Activated CD4-positive, alpha-beta T cell treated with anti-CD3 and anti-CD28 coated beads for 36 hours (primary cell): ENCODE measurements at places on chromosomes 11 and 22.

GRCh38 chr11:32550207-32550606 lies 33.4 kb upstream of the EIF3M start:
- DNase-seq, result no peak

DNA sequence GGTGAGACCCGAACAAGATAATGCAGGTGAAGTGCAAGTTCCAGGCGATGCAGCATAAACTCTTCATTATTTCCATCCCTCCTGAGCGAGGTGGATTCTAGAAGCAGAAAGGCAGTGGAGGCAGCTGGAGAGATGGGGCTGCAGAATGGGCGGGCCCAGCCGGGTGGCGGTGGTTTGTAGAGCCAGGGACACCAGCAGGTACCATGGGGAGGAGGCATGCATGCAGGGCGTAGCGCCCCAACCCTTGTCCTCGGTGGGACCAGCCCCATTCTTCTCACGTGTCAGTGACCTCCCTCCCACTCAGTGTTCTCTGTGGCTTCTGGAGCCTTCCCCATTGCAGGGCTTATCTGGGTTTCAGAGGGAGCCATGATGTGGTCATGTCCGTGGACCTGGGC lies 38.0 kb downstream of the MPPED1 start:
- DNase-seq, result no peak

GRCh38 chr11:10937385-10937771 lies 79.5 kb upstream of the ZBED5 start:
- no peak for DNase-seq

DNA sequence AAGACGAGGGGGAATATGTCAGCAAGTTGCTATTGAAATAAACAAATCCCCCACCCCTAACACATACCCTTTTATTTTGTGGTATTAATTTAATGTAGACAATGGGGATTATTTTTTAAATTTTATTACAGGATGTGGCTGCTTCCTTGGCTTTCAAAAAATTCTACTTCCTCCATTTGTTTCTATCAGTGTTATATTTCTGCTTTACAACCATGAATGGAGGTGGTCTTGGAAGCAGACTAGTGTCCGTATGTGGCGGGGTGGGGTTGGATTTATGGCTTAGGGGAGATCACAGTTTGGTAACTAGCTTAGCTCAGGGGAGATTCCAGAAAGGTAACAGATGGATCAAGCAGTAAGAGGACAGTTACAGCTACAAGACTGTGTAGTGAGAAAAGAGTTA lies 39.3 kb upstream of the PICALM start:
- DNase-seq, result no peak

GRCh38 chr11:45470151-45470793 lies 184.1 kb upstream of the SYT13 start:
- DNase-seq, result no peak

DNA sequence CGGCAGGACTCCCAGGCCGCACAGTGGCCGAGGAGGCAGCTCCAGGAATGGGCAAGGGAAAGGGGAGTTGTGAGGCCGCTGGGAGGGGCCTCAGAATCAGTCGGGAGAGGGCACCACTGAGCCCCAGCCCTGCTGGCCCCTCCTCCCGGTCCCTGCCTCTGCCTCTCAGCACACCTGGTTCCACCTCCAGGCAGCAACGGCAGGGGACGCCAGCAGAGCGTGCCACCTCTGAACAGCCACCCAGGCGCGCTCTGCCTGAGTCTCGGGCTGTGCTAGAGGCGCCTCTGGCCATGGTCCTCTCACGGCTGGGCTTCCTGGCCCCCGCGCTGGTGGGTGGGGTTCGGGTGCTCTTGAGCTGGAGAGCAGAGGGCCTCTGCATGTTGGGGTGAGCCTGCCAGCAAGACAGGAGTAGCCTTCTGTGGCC lies 33.0 kb downstream of the MOB2 start:
- DNase-seq, result peak; percentile 85

DNA sequence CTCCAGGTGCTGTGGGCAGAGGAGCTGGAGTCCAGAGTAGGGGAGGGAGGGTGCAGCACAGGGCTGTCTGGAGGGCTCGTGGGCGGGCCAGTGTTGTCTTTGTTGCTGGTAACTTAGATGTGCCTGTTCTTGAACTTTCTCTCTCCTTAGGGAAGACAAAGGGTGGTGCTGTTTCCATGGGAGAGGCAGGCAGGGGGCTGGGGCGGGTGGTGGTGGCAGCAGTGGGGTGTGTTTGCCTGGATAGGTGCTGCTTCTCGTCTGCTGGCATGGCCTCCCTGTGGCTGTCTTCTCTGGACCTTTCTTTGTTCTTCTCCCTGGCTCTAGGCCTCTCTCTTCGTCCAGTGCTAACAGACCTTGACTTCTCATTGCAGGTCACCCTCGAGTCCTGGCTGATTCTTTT lies 8.5 kb downstream of the SIDT2 start:
- DNase-seq, result no peak

DNA sequence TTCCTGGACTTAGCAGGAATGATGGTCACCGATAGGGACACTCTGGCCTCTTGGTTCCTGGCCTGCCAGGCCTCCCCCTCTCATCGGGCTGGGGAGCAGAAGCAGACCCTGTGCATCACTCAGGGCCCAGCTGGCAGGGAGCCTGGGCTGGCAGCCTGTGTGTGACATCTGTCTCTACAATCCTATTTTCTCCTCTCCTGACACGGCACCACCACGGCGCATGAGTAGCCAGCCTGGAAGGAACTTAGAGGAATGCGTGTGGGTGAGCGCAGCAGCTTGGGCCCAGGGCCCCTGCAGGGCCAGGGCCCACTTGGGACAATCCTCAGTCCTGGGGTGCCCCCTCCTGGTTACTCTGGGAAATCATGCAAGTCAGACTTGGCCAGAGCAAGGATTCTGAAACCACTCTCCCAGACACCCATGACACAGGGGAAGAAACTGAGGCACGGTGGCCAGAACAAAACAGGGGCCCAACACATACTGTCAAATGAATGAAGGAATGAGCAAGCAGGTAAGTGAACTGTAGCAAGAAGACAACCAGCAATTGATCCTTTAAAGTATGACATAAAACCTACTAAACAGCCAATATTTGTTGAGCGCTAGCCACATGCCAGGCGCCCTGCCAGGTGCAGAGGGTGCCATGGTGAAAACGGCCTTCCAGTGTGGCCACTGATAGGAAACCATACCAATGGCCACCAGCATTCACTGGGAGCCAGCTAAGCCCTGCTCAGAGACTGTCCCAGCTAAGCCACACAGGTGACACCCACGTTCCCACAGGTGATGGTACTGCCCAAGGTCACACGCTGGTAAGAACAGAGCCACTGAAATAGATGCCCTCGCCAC lies 13.3 kb downstream of the RSPH14 start:
- DNase-seq, result peak; percentile 84

- no peak for DNase-seq
Observed at GRCh38 chr11:37574361-37574760, 976.3 kb upstream of the RAG2 start.

DNA sequence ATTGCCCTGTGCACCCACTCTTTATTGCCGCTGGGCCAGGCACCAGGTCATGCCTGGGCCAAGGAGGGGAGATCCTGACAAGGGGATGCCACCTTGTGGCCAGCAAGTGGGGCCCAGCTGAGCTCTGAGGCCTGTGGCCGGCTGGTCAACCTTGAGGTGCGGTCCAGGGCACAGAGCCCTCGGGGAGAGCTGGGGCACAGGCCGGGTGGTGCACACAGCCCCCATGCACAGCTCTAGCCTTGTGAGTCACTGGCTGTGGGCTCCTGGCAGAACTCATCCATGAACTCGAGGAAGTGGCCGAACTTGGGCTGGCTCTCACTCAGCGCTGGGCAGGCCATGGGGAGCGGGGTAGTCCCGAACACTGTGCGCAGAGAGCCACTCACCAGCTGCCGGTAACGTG lies 94.3 kb downstream of the RNF169 start:
- no peak for DNase-seq

DNA sequence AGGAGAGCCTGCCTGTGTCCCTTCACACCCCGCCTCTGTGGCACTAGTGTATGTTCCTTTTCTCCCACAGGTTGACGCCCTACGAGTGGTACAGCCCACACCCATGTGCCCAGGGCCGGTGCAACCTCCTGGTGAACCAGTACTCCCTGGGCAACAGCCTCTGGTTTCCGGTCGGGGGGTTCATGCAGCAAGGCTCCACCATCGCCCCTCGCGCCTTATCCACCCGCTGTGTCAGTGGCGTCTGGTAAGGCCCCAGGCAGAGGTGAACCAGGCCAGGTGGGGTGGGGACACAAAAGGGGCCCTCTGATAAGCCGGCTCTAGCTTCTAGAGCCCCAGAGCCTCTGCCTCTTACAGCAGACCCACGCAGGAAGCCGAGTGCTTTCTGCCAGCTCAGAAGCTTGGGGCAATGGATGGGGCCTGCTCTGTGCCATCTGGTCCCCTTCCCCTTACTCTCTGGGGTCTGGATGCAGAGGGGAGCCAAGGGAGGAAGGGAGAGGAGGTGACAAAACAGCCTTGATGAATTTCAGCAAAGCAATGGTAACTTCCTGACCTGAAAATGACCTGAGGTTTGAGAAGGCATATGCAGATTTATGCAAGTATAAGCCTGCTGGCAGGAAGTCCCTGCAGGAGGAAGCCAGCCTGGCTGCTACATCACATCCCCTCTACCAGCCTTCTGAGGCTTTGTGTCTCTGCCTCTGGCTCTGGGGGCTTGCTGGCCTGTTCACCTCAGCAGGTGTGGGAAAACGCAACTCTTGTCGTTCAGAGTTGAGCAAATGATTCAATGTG lies 67.0 kb upstream of the TBCEL start:
- DNase-seq, result peak; percentile 30

GRCh38 chr11:5300251-5300650 lies 1.5 kb downstream of the OR51B4 start:
- no peak for DNase-seq

- DNase-seq, result no peak
Observed at GRCh38 chr11:33388793-33389525, 131.8 kb downstream of the HIPK3 start.

- DNase-seq, result no peak
Observed at GRCh38 chr22:24417901-24418641, 9.3 kb upstream of the ADORA2A start.

DNA sequence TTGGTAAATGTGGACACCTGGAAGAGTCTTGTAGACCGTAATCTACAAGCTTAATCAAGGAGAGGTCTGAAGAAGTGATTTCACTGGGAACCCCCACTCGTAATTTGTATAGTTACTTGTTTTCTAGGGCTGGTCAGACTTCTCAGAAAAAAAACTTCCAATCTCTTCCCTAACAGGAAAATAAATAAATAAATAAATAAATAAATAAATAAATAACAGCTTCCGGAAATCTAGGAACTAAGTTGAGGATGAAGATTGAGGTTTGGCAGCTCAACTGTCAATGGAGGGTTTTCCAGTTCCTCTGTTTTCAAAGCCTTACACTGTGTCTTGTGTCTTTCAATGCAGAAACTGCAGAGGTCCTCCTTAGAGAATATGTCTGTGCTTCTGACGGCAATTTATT lies 17.7 kb upstream of the TYR start:
- no peak for DNase-seq

GRCh38 chr22:33593818-33594217 lies 326.5 kb downstream of the LARGE1 start:
- DNase-seq, result no peak

- no peak for DNase-seq
Observed at GRCh38 chr22:26464312-26464711, 19.3 kb downstream of the HPS4 start.

- no peak for DNase-seq
Observed at GRCh38 chr11:3231851-3232744, at the start of gene MRGPRE. Gene MRGPRE, minus strand, starts transcription at chr11:3232417. Its CDS starts 3,618 bp downstream, at chr11:3228799.

- no peak for DNase-seq
Observed at GRCh38 chr11:57364851-57365660, 15.9 kb downstream of the PRG3 start.

- DNase-seq, result no peak
Observed at GRCh38 chr11:34185926-34186841, 80.8 kb downstream of the NAT10 start.
